ENCODE measurements at places on chromosomes 11 and 22.

- no peak for DNase-seq
Measured at GRCh38 chr22:30198152-30198825, 48.3 kb downstream of the LIF start.

GRCh38 chr11:34044664-34045485, 6.7 kb upstream of the CAPRIN1 start:
- peak; percentile 7 for DNase-seq

DNA sequence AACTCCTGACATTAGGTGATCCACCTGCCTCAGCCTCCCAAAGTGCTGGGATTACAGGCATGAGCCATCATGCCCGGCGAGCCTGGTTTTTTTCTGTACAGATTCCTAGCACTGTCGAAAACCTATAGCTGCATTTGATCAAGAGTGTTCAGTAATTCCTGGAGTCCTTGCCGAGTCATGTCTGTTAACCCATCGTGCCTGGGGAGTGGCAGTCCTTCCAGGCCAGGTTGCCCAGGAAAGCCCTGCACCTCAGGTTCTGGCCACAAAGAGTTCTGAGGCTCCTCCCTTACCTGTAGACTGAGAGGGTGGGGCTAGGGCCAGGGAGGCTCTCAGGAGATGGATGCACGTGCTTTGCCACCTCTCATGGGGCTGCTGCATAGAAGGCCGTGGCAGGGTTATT, 17.0 kb downstream of the YDJC start:
- no peak for DNase-seq

- no peak for DNase-seq
Measured at GRCh38 chr11:21949763-21950413, 243.0 kb upstream of the ANO5 start.

DNA sequence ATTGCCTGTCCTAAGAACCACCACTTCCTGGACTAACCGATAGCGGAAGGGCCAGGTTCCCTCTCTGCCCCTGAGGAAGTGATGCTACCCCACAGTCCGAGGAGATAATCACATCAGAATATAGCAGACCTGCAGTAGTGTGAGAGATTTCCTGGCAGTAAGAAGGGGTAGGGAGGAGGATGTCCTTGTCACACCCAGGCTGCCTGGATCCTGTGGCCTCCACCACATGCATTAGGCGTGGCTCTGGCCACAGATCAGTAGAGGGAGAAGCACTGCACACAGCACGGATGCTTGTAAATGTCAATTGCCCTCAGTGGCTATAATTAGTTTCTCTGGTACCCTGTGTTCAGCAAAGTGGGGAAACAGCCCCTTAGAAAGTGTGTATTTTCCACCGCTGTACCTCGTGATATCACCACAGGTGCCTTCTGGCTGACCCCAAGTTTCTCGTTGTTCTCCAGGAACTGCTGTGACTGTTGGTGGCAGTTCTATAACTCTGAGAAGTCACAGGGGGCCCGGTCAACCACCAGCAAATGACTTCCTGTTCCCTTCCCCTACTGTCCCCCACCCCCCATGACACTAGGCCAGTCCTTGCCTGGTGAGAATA, 61.8 kb downstream of the UBASH3B start:
- peak; percentile 10 for DNase-seq

GRCh38 chr11:16603245-16603644, 135.2 kb upstream of the C11orf58 start:
- no peak for DNase-seq

GRCh38 chr11:31819621-31820437, 8.7 kb upstream of the PAX6 start:
- no peak for DNase-seq

GRCh38 chr11:119055901-119056300, 1.1 kb downstream of the HYOU1 start:
- DNase-seq = no peak
